Ammon's horn (tissue), 1 donor: ENCODE measurements at places on chromosomes 4 and X.

DNA sequence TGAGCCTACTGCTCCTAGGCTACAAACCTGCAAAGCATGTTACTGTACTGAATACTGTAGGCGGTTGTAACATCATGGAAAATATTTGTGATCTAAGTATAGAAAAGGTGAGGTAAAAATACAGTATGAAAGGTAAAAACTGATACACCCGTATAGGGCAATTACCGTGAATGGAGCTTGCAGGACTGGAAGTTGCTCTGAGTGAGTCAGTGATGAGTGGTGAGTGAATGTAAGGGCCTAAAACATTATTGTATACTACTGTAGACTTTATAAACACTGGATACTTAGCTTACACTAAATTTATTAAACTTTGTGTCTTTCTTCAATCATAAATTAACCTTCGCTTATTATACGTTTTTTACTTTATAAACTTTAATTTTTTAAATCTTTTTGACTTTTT is 3.7 kb downstream of the KIF4A start:
- no peak for DNase-seq

DNA sequence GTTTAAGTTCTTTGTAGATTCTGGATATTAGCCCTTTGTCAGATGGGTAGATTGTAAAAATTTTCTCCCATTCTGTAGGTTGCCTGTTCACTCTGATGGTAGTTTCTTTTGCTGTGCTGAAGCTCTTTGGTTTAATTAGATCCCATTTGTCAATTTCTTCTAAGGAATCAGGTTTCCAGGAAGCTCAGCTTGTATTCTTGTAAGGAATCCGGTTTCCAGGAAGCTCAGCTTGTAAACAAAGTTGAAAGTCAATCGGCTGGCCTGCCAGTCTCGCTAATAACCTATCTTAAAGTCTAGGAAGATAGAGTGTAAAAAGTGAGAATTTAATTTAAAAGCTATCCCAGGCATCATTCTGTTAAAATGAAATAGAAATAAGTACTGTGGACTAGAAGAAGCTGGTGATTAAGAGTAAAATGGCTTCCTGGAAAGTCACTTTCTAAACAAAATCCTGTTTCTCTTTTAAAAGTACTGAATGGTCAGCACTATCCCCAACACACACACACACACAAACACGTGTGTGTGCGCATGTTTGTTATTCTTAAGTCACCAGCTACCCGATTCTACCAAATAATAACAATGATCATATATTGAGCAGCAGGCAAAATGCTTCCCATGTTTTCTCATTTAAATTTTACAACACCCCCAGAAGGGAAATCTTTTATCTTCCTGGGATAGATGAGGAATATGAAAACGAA is 171.7 kb downstream of the PAPSS1 start:
- no peak for DNase-seq

DNA sequence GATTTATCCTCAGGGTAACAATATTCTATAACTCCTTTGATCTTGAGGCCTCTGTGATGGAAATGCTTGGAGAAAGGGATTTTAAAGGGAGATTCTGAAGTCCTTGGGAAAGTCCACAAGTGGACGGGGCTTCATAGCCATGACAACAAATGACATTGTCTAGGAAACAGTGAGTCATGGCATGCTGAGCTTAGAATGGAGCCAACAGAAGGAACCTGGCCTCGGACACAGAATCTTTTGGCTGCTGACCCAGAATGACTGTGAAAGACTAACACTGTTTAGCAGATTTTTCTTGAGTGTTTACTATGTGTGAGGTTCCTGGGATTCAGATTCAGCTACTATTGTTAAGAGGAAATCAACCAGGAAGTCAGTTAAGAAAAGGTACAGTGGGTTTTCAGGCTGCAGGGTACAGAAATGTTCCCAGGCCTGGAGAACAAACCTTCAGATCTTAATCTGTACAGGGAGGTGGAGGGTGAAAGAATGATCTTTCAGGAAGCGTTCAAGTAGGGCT is 18.1 kb upstream of the CXCL2 start:
- DNase-seq: peak; percentile 84

- no peak for DNase-seq
Measured at GRCh38 chr4:76709772-76710090, 188.2 kb downstream of the SOWAHB start.

DNA sequence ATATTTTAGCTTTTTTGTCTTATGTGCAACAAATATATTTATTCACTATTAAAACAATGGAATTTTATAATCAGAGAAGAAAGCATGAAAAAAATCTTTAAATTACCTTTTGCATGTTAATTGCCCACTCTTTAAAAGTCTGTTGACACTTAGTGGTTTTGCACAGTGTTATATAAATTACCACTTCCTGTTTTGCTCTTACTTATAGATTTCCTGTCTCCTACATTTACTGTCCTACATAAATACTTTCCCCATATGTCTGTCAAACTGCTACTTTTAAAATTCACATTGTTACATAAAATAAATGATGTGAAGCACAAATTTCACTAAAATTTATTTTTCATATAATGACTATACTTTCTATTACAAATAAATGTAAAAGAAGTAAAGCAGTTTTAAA is 161.1 kb upstream of the NDST4 start:
- no peak for DNase-seq

- no peak for DNase-seq
Measured at GRCh38 chr4:85732124-85732523, 257.2 kb downstream of the ARHGAP24 start.

DNA sequence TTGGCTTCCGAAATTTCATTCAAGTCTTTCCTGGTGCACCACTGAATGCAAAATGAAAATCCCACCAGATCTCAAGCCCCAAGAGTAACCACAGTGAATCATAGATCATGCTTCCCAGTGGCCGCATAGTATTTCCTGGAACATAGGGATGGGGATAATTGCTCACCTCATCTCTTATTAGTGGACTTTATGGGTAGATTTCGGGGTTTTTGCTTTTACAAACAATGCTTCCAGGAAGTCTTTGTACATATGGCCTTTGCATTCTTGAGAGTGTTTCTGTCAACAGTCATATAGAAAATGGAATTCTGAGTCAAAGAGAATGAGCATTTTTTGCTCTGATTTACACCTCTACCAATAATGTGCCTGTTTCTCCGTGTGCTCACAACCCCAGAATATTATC is 53.4 kb downstream of the PPEF2 start:
- DNase-seq: no peak

DNA sequence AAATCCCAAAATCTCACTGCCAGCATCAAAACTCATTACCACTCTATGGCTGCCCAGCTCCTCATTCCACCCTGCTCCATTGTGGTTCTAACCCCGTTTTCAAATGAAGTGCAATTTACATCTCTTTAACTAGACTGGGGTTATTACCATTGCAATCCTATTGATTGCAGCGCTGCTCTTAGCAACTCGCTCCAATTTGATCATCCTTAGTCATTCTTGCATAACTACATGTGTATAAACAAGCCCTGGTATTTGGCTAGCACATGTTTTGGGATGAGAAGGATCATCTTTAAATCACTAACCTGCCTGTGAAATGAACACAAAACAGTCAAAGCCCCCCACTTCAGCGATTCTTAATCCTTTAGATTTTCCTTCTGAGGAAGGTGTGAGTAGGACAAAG is 340.1 kb upstream of the PPARGC1A start:
- peak; percentile 15 for DNase-seq

GRCh38 chr4:81508411-81509185 is 36.9 kb upstream of the RASGEF1B start:
- DNase-seq: no peak

DNA sequence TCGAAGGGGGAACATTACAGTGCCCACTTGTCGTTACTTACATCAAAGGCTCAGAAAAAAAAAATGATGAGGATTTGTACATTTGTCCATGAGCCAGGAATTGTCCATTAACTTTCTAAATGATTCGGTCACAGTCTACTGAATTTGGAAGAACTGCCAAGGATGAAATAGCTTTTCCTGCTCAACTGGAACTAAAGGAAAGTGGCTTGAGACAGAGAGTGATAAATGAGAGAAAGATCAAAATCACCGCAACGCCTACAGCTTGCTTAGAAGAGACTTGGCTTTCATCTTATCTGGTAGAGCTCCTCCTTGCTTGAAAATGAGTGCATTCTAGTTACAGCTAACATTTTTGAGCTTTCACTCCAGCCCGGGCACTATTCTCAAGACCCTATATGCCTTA is 55.5 kb upstream of the ADGRG2 start:
- DNase-seq: no peak

GRCh38 chrX:44884944-44885343 is 12.0 kb downstream of the KDM6A start:
- DNase-seq: no peak

GRCh38 chrX:49792376-49792775 is 36.7 kb upstream of the PAGE4 start:
- DNase-seq: no peak

- no peak for DNase-seq
Measured at GRCh38 chrX:39174772-39175417, 373.6 kb downstream of the MID1IP1 start.

- DNase-seq: no peak
Measured at GRCh38 chr4:145580906-145581305, 38.3 kb upstream of the MMAA start.

DNA sequence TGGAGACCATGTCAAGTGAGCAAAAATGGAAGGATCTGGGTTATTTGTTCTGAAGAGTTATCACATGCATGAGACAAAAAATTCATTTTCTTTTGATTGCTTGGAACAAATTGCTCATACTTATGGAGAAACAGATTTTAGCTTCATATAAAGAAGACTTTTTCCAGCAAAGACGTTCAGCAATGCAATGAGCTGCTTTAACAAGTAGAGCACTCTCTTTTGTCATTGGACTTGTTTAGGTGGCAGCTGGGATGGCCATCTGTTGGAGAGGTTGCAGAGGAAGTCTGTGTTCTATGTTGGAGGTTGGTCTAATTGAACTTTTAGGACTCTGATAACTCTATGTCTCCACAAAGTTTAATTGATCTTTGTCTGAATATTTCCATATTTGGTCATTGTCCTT is 19.9 kb upstream of the CEP135 start:
- DNase-seq: no peak

- no peak for DNase-seq
Measured at GRCh38 chr4:187480146-187481145, 515.1 kb upstream of the ZFP42 start.

DNA sequence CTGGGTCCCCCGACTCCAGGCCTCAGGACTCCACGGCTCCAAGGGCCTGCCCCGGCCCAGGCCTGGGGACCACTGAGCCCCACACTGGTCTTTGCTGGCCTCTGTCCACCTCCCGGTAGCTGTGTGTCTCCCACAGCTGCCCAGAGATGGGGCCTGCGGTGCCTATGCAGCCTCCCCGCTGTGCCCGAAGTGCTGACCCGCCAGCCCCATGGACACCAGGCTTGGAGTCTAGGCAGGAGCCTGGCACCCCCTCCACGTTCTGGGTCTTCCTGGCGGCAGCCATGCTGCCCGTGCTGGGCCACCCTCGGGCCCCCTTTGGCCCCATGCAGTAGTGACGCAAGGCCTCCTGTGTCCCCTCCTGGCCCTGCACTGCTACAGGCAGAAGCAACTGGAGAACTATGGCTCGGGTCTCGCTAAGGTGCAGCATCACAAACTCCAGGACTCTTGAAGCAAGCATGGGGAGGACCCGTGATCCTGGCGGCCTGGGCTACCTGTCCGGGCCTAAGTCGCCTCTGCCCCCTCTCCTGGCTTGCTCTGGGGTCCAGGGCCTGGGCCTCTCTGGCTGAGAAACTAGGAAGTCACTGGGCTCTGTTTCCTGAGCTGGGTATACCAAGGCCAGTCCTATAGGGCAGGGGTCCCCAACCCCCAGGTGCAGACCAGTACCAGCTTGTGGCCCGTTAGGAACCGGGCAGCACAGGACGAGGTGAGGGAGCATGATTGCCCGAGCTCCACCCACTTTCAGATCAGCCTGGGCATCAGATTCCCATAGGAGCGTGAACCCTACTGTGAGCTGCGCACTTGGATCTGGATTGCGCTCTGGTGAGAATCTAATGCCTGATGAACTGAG is 917 bp downstream of the MYL5 start:
- DNase-seq: no peak

DNA sequence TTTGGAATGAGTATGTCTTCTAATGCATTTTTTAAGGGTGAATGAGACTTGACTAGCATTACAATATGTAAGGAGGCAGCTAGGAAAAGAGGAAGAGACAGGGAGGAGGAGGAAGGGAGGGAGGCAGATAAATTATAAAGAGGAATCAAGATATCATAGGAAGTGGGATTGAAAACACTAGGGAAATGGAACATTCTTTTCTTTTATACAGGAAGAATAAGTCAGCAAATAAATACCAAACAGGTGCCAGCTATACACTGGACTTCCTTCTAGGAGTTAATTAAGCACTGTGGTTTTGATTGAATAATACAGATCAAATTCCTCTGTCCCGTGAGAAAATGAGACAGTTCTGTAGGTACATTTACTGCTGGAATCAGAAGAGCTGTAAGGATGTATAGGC is 78.6 kb downstream of the PACRGL start:
- DNase-seq: no peak
